ENCODE measurements at places on chromosomes 2 and 18.

GRCh38 chr18:78975292-78975691 lies 4.3 kb upstream of the SALL3 start:
- DNase-seq: no peak

- no peak for DNase-seq
These were observed 352.0 kb downstream of the RNF144A start for GRCh38 chr2:7269106-7269643.

GRCh38 chr2:159606287-159606686 lies 10.1 kb downstream of the BAZ2B start:
- DNase-seq: no peak

- DNase-seq: no peak
These were observed 5.2 kb downstream of the TTC39C start for GRCh38 chr18:24019641-24020331.

GRCh38 chr2:29495068-29495467 lies 379.9 kb downstream of the CLIP4 start:
- DNase-seq: no peak

- no peak for DNase-seq
These were observed 278.4 kb downstream of the TMX3 start for GRCh38 chr18:68436485-68436884.

DNA sequence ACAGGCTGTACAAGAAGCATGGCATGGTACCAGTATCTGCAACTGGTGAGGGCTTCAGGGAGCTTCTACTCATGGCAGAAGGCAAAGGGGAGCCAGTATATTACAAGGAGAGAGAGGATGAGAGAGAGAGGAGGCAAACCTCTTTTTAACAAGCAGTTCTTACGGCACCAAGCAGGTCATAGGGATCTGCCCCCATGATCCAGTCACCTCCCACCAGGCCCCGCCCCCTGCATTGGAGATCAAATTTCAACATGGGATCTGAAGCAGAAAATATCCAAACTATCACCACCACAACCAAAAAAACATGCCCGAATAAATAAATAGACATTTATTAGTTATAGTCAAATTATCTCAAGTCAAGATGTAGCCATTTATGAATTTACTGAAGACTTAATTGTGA lies 14.5 kb upstream of the SLC35F5 start:
- no peak for DNase-seq

- DNase-seq: no peak
These were observed 70.8 kb upstream of the NABP1 start for GRCh38 chr2:191607096-191607495.

GRCh38 chr2:231323316-231323715 lies 72.2 kb upstream of the B3GNT7 start:
- DNase-seq: no peak

- no peak for DNase-seq
These were observed 46.4 kb downstream of the MREG start for GRCh38 chr2:215966951-215967350.

- DNase-seq: no peak
These were observed 65.1 kb upstream of the DAPL1 start for GRCh38 chr2:158729873-158730620.

DNA sequence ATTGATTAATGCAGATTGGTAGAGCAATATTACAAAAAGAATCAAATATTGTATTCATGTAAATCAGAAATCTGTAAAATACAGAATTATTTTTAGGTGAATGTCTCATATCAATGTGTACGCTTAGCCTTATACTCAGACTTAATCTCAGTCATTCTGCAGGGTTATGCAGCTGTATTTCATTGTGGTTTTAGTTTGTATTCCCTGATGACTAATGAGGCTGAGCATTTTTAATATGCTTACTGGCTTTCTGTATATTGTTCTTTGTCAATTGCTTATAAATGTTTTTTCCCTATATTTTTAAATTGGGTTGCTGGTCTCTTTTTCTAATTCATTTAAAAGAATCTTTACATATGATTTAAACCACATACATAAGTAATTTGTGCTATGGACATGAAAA lies 50.1 kb downstream of the CDH19 start:
- no peak for DNase-seq

GRCh38 chr18:35246831-35247230 lies 6.0 kb downstream of the ZNF397 start:
- DNase-seq: no peak

- no peak for DNase-seq
These were observed 33.2 kb upstream of the YES1 start for GRCh38 chr18:845152-845819.

GRCh38 chr2:65142515-65142914 lies 12.6 kb upstream of the RAB1A start:
- DNase-seq: no peak

DNA sequence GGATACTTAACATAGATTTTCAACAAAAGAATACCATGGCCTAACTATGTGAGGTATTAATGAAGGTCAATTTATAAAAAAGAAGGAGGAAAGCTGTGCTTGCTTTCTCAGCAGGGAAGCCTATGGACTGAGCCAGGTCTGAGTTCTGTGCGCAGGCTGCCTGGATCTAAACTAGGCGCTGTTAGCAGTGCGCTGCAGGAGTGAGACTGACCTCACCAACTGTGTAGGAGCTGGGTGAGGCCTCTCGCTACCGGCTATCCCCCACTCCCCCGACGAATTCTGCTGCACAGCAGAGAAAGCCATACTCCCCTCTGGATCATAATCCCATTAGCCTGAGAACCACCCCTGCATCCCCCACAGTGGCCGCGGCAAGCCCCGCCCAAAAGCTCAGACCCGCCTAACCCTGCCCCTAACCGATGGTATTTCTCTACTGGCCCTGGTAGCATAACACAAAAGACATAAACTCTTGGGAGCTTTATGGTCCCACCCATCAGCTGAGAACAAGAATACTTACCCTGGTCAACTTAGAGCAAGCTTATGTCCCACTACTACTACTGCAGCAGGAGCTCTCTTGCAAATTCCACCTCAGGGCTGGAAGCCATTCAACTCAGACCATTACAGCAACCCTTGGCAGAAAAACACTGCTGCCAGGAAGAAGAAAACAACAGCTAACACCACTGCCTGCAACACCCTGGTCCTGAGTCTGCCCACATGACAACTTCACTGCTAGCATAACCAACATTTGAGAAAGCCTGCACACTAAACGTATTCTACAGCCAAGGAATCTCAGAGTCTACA lies 28.0 kb downstream of the SULT1C2 start:
- DNase-seq: no peak

DNA sequence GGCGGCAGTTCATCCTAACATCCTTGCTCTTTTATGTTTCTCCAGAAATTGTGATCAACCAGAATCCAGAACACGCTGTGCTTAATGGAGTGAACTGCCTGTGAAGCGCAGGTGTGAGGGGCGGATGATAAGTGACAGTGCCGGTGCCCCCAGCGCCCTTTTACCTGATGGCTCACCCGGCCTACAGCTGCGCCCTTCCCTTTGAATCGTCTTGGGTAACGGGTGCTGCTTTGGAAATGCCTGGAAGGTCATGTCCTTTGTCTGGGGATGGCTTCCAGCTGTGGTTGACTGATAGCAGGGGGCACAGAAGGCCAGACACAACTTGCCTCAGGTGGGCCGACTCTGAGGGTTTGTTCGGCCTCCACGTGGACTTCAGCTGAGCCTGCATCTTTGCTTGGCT lies 119.4 kb downstream of the LPIN1 start:
- no peak for DNase-seq

DNA sequence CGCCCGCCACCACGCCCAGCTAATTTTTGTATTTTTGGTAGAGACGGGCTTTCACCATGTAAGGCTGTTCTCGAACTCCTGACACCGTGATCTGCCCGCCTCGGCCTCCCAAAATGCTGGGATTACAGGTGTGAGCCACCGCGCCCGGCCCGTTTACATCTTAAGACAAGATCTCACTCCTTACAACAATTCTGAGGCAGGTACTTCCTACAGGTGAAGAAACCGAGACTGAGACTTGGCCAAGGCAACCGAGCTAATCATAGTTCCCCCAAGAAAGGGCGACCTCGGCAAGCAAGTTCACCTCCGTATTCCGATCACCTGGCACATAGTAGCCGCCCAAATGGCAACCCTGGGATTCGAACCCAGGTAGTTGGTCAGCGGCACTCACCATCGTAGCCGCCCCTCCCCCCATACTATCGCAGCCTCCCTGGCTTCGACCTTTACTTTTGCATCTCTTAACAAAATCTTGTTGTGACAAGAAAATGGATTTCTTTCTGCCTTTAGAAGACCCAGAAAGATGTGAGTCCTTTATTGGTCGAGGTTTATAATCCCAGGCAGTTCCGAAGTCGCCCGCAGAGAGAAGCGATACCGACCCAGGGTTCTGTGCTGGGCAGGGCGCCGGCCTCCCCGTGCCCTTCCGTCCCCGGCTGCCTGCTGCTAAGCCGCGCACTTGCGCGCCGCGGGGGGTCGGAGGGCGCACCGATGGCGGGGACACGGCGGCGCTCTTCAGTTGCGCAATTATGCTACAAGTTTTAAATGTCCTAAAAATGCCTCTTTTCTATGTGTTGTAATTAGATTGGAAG lies 1.1 kb upstream of the FZD5 start:
- peak; percentile 3 for DNase-seq

DNA sequence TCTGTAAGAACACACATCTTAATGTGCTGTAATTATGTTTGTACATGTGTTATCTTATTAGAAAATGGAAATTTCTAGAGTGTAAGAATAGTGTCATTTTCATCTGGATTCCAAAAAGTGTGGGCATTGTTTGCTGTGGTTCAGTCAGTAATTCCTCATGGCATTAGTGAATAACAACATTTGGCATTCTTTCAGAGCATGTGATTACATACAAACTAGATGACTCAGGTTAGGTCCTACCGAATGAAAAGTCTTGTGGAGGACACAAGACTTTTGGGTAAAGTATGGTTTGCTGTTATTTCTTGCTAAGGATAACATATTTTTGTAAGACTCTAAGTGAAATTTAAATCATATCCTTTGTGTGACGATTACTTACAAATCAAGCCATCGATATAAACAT lies 593.1 kb upstream of the NRXN1 start:
- no peak for DNase-seq

- no peak for DNase-seq
These were observed 125.7 kb upstream of the TTC39C start for GRCh38 chr18:23888881-23889280.

DNA sequence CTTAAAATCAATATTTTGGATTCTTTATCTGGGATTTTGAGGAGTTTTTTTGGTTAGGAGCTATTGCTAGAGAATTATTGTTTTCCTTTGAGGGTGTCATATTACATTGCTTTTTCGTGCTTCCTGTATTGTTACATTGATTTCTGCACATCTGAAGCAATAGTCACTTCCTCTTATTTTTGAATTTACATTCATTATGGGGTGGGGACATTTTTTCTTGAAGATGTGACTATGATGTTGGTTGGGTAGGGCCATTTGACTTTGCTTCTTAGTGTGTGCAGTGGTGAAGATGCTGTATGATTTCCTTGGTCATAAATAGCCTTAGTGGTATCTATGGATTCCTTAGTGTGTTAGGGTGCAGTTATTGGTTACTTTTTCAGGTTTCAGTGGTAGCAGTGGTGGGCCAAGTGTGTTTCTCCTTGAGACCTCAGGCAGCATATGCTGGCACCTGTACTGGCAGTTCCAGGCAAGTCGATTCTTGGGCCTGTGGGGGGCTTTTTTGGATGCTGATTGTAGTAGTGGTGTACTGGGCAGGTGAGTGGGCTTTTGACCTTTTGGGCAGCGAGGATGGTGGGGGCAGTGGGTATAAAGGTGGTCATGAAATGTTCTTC lies 61.8 kb downstream of the ARHGAP25 start:
- no peak for DNase-seq

- DNase-seq: no peak
These were observed 420.3 kb upstream of the POU3F3 start for GRCh38 chr2:104433657-104434056.

DNA sequence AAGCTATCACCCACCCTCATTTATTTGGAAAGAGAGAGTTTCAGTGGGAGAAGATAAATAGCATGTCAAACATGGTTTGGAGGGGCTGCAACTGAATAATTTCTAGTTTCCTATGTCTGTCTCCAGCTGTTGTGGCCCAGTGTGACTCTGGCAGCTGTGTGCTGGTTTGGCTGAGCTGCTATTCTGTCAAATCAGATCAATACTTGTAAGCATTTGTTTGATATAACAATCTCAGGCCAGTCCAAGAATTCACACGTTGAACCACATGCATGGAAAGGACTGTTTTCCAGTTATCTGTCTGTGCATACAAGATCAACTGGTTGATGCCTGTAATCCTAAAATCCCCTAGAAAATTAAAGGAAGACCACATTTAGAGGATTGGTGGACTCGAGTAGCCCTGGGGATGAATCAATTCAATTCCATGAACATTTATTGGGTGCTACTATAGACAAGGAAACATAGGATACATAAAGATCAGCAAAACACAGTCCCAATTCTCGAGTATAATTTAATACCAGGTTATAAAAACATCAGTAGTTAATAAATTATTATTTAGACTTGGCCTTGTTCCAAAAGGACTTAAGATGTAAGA lies 209.0 kb upstream of the PARD3B start:
- DNase-seq: no peak

DNA sequence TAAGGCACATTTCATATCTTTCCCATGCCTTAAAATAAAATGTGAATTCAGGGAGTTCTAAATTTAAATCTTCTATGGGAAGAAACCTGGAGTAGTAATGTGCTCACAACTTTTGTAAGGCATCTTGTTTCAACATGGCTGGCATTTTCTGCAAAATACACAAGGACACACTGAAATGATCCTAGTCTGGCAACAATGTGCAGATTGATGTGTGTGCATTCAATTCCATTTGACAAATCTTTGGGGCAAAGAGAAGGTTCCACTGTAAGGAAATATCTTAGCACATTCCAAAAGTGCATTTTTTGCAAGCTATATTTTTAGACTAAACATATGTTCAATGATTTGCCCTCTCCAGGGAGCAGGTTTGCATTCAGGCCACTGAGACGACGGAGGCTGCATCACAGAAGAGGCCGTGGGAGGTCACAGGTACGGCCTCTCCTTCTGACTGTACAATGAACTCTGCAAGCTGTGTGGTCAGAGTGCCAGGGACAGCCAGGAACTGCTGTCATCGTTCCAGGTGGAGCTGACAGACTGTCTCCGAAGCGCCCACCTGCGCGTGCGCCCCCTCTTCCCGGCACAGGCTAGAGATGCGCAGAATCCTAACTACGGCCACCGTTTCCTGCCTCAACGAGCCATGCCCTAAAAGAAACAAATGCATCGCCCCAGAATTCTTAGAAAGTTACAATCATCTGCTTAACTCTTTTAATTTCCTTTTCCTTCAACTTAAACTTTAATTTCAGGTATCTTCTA lies 149.2 kb upstream of the POU3F3 start:
- no peak for DNase-seq

DNA sequence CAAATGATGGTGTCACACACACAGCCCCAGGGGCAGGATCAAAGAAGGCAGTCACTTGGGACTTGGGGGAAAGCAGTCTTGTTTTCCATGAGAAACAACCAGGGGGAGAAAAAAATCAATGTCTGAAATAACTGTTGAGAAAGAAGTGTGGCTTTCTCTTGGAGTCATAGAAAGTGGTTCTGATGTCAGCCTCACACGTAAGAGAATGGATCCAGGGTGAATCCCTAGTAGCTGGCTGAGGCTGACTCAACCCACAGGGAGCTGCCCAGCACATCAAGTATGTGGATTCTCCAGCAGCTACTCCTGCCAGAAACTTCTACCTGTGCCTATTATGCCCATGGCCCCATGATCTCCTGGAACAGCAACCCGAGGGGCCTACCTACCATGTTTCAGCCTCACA lies 33.6 kb upstream of the ZBTB7C start:
- no peak for DNase-seq

- no peak for DNase-seq
These were observed 24.7 kb downstream of the CYP27C1 start for GRCh38 chr2:127195140-127196074.

- DNase-seq: no peak
These were observed 92.3 kb downstream of the CCBE1 start for GRCh38 chr18:59604877-59605276.

All from stimulated activated CD4-positive, alpha-beta T cell treated with anti-CD3 and anti-CD28 coated beads, Interleukin-12 subunit alpha, Interleukin-12 subunit beta, amount 100 ng/mL, for 48 hours (primary cell).